Naive thymus-derived CD8-positive, alpha-beta T cell (primary cell): ENCODE measurements at places on chromosomes 12 and 14.

- no peak for DNase-seq
Measured at GRCh38 chr12:79637093-79637492, 53.7 kb downstream of the PAWR start.

DNA sequence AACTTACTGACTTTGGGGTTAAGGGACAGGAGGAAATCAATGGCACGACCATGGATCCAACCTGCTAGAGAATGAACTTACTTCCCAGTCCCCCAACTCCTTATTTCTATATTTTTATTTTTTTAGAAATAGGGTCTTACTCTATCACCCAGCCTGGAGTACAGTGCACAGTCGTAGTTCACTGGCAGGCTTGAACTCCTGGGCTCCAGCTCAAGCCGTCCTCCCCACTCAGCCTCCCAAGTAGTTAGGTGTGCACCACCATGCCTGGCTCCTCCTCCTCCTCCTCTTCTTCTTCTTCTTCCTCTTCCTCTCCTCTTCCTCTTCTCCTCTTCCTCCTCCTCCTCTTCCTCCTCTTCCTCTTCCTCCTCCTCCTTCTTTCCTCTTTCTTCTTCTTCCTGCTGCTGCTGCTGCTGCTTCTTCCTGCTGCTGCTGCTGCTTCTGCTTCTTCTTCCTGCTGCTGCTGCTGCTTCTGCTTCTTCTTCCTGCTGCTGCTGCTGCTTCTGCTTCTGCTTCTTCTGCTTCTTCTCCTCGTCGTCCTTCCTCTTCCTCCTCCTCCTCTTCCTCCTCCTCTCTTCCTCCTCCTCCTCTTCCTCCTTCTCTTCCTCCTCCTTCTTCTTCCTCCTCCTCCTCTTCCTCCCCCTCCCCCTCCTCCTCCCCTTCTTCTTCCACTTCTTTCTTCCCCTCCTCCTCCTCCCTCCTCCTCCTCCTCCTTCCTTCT lies 390.1 kb upstream of the RGS6 start:
- no peak for DNase-seq

DNA sequence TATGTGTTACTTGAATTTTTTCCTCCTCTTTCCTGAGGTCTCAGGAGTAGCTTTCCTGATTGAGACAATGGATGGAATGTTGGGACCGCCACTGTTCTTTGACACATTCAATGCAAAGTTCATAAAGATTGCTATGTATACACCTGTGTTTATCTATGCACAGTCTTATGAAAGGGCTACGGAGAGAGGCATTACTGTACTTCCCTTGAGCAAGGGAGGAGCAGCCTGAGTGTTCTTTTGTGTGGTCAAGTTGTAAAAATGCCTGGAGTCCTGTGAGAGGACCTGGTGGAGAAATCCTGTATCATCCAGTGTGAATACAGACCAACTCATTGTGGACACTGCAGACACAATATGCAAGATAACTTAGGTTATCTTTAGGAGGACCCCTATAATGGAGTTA lies 1.2 kb downstream of the SRGAP1 start:
- no peak for DNase-seq

GRCh38 chr14:96380735-96381134 lies 11.2 kb upstream of the AK7 start:
- no peak for DNase-seq

DNA sequence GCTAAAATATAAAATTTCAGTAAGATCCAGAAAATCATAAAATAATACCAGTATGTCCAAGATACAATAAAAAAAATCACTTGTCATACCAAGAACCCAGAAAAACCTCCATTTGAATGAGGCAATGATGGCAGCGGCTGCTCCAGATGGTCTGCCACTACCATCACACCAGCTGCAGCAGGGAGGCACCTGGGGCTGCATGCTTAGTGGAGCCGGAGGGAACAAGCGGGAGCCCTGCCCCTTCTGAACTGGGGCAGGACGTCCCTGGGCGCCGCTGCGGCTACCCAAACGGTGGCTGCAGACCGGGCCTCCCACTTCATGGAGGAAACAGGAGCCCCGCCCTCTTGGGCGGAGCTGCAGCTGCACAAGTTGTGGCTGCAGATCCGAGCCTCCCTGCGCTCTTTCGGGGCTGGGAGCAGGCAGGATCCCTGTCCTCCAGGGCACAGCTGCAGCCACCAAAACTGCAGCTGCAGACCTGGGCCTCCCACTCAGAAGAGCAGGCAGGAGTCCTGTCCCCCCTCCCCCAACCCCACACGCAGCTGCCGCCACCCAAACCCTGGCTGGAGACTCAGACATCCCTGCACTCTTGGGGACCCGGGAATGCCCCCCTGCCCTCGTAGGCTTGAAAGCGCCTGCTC lies 36.1 kb upstream of the OR5AU1 start:
- DNase-seq, result peak; percentile 56

DNA sequence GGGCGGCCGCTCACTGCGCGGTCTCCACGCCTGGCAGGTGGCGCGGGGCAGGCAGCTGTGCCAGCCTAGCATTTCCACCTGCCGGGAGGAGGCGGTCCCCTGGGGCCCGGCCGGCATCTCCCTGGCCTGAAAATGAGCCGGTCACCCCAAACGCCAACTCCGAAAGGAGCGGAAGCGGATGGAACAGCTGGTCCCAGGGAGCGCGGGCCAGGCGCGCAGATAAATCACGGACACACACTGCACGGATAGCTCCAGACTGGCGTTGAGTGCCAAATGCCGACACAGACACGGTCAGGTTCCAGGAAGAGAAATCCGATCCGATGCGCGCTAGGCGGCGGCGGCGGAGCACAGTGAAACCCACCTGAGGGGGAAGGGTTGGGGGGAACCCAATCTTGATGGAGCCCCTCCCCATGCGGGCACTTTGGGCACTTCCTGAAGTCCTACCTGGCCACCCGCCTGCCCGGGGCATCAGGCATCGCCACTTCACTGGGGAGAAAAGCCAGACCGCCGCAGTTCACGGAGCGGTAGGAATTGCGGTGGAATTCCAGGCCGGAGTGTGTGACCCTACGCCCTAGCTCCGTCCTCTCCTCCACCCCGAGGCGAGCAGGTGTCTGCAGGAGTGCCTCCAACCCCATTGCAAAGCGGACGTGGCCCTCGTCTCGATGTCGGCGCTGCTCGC lies 624 bp upstream of the PLEKHD1 start:
- DNase-seq, result no peak

DNA sequence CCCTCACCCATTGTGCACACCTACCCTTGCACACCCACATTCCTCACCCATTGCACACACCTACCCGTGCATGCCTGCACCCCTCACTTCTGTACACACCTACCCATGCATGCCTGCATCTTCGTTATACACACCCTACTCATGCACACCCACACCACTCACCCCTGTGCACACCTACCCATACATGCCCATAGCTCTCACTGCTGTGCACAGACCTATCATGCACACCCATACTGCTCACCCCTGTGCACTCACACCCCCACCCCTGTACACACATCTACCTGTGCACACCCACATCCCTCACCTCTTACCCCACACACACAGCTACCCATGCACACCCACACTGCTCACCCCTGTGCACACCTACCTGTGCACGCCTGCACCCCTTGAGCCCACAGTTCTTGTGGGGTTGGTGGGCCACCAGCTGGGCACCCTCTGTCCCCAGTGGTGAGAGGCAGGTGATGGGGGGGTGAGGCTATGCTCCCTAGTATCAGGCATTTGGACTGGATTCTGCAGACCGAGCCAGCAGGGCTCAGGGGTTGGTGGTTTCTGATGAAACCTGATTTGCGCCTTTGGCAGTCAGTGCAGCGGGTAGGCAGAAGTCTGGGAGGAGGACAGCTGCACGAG lies 15.6 kb downstream of the CEP170B start:
- no peak for DNase-seq

DNA sequence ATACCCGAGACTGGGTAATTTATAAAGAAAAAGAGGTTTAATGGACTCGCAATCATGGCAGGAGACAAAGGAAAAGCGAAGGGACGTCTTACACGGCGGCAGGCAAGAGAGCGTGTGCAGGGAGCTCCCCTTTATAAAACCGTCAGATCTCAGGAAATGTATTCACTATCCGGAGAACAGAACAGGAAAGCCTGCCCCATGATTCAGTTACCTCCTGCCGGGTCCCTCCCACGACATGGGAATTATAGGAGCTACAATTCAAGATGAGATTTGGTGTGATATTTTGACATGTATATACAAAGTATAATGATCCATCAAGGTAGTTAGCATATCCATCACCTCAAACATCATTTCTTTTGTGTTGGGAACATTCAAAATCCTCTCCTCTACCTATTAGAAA lies 2.3 kb upstream of the CDCA4 start:
- no peak for DNase-seq

DNA sequence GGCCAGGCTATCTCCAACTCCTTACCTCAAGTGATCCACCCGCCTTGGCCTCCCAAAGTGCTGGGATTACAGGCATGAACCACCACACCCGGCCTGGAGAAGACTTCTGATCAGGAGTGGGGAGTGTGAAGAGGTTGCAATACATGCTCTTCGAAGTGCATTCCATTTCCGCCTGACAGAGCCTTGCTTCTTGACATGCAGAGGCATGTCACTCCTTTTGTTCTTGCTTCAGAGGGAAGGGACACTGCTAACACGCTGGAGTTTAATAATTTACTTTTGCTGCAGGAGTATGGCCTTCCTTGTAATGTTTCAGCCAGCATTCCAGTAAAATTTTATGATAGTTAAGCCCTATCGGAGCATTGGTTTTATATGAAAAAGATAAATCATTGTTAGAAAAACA lies 74.9 kb downstream of the SLC25A47 start:
- no peak for DNase-seq
